ENCODE measurements at places on chromosomes 6 and 20.

- no peak for DNase-seq
Observed at GRCh38 chr6:151958332-151958731, 150.8 kb downstream of the ESR1 start.

DNA sequence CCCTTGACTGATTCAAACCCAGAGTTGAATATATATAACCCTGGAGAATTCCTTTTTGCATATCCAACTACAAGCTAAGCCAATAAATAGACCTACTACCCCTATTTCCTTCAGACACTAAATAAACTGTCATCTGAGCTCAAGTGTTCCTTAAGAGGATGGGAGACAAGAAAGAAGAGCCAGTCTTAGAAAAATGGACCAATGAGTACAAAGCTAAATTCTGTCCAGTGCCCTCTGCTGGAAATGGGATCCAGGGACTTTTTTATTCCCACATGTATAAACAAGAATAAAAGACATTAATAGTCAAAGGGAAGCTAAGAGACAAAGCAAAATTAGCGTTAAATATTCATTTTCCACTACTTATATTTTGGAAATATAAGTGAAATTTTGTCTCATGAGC is 4.8 kb downstream of the PPP1R10 start:
- DNase-seq, result no peak

- no peak for DNase-seq
Observed at GRCh38 chr6:139977887-139978332, 603.5 kb upstream of the CITED2 start.

DNA sequence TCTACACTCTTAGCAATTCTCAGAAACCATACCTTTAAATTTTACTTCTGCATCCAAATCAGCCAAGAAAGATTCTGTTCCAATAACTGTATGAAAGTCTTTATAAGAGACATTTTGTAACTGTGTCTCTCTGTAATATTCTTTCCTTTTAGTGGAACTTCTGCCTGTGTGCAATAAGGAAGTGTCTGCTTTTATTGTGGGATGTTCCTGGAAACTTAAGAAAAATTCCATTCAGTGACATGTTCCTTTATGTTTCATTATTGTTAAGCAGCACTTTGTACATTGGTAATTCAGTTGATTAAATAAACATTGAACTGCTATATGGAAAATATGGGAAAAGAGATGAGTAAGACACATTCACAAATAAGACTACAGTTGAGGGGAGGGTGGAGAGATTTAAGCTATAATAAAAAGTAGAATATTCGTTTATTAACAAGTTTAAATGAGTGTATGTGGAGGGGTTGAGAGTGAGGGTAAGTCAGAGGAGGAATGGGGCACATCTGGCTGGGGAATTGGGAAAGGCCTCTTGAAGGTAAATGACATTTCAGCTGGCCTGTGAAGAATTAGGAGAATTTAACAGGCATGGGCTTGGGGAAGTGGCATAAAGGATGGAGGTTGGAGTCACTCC is 11.9 kb downstream of the NUS1 start:
- DNase-seq, result peak; percentile 5

- DNase-seq, result no peak
Observed at GRCh38 chr6:4687989-4688947, 87.9 kb upstream of the CDYL start.

GRCh38 chr6:130932438-130932837 is 105.2 kb downstream of the SMLR1 start:
- no peak for DNase-seq

DNA sequence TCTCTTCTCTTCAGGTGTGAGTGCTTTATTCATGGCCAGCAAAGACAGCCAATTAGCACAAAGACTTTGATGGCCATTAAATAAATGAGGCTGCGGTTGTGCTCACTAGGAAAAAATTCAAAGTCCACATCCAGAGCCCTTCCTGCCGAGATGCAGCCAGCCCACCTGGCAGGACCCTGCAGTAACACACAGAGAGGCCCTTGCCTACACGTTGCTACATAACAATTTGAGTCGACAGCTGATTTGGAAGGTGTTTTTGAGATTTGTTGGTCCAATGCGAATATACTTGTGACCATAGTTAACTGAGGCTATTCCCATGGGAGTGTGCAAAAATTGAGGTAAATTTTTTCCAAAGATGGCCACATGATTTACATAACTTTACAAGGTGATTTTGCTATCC is 605.4 kb upstream of the HTR1E start:
- no peak for DNase-seq

DNA sequence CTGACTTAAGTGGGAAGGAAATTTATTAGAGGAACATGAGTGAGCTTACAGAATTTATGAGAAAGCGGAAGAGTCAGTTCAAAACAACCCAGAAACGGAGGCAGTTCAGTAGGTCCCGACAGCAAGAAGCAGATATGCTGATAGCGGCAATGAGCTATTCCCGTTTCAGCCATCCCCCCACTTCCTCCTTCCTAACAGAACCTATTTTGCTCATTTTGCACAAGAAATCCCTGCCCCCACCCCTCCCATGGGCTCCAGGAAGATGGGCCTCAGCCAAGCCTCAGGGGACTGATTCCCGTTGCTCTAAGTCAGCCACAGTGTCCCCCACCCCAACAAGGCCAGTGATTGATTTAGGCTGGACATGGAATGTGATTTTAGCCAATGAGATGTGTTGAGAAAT is 157.5 kb downstream of the CEBPB start:
- DNase-seq, result peak; percentile 80

- DNase-seq, result no peak
Observed at GRCh38 chr6:119311514-119312142, 37.9 kb downstream of the MAN1A1 start.

GRCh38 chr6:466564-466963 is 75.0 kb downstream of the IRF4 start:
- no peak for DNase-seq
